HS-5 (cell line): ENCODE measurements at places on chromosomes 4 and X.

DNA sequence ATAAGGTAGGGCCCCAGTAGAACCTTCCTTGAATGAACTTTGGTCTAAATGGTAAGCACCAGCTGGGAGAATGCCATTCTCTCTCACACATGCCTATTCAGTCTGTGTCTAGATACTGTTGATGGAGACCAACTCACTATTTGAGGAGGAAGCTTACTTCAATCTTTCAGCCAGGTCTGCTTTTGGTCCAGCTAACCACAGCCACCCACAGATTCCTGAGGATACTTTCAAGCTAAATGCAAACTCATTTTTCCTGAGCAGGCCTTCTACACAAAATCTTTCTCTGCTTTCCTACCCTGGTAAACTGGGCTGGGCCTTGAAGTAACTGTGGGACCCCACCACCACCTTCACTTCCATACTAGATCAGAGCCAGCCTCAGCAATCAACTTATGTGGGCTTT lies 76.9 kb upstream of the KLF3 start:
- no peak for DNase-seq

DNA sequence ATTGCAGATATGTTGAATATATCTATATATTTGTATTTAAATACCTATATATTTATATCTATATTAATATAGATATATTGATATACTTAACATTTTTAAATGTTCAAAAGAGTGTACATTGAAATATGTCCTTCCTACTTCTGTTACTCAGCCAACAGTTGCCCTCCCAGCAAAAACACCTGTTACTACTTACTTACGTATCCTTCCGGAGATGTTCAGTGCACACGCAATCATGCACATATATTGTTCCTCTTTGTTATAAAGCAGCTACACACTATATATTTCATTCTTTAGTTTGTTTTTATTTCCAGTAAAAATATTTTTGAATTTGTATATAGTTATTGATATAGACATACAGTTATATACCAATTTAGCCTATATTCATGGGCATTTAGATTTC lies 142.3 kb downstream of the ARHGAP24 start:
- DNase-seq, result no peak

DNA sequence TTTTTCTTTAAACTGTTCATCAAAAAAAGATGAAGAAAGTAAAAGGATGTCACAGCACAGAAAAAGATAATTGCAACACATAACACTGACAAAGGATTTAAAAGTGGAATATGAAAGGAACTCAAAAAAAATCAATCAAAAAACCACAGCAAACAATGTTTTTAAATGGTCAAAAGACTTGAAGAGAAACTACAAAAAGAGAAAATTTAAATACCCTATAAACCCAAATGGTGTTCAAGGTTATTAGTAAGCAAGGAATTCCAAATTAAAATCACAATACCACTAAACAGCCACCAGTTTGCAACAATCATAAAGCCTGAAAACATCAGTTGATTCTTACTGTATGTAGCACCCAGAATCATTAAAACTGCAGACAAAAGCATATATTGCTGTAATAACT lies 36.5 kb upstream of the PCDH10 start:
- no peak for DNase-seq

DNA sequence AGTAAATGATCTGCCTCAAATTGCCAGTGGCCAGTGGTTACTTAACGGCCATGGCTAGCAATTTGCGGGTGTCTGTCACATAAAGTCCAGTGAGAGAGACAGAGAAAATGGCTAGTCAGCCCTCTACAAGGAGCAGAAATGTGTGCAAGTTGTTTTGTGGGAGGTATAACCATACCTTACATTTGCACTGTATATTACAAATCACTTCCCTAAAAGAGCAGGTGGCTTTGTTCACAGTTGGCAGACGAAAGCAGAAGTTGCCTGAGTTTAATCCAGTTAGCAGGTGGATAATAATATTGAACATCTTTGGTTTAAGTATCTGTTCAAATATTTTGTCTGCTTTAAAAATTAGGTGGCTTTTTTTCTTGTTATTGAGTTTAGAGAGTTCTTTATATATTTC lies 15.6 kb downstream of the SRPX start:
- no peak for DNase-seq

DNA sequence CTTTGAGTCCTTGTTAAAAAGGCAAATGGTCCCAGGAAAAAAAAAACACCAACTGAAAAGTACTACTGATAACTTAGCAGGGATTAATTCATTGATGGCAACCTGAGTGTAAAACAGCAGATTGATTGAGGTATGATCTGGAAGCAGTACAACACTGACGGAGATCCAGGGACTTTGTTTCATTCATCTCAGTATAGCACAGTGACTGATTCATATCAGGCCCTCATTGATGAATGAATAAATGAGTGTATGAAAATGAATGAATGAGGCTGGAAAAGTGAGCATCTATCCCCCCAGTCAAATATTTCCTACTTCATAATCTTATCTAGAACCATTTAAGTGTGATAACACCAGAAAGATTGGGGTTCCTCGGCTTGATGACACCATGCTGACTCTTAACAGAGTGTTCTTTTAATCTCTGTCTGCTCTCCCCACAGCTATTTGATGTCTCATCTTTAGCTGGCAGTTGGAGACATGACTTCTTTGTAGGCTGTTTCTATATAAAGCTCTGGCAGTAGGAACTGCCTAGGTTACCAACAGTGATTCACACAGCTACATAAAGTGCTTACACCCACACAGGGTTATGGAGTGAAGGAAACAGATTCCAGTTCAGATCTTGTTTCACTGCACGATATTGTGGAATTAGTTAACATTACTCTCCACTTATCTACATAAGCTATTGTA lies 18.6 kb upstream of the RNF128 start:
- peak; percentile 68 for DNase-seq

GRCh38 chrX:24870143-24870542 lies 145.6 kb downstream of the ARX start:
- DNase-seq, result peak; percentile 38

- no peak for DNase-seq
Observed at GRCh38 chr4:145011636-145012035, 86.4 kb downstream of the ANAPC10 start.
